ENCODE measurements at places on chromosomes 3 and 15.

DNA sequence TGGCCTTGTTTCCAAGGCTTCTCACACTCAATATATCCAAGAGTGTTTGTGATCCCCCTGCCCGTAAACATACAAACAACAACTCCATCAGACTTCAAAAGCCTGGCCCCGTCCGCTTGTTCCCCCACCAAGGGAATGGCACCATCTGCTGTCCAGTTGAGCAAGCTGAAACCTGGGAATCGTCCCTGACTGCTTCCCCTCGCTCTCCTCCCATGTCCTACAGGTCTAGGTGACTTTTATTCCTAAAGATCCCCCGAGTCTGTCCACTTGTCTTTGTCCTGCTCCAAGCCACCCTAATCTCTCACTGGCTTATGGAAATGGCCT is 27.9 kb upstream of the FAM174B start:
- DNase-seq = no peak

DNA sequence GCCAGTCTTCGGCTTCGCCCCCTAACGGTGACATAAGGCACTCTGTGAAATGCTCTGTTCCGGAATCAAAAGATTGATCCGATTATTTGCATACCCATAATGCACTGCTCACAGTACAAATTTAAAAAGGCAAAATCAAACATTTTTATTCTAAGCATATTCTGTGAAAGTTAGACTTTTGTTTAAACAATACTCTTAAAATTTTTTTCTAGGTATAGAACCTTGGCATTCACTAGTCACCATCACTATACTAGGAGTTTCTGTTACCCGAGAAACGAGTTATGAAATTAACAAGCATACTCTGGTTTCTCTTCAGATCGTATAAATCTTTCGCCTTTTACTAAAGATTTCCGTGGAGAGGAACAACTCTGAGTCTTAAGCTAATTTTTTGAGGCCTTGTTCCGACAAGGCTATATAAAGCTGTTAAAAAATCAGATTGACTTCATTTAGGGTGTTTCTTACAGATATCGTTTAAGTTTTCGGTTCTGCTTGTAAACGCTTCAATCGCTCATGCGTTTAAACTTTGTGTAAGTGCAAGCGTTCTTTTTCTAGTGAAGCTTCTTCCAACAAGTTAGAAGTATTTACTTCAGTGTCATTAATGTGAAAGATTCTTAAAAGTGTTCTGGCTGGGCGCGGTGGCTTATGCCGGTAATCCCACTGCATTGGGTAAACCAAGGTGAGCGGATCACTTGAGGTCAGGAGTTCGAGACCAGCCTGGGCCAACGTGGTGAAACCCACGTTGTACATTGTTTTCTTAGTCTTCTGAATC is at the start of gene RNU5B-1:
TSS of gene RNU5B-1 (plus strand) at position 297 of the 769 bp plus-strand sequence.
- peak; percentile 38 for DNase-seq

DNA sequence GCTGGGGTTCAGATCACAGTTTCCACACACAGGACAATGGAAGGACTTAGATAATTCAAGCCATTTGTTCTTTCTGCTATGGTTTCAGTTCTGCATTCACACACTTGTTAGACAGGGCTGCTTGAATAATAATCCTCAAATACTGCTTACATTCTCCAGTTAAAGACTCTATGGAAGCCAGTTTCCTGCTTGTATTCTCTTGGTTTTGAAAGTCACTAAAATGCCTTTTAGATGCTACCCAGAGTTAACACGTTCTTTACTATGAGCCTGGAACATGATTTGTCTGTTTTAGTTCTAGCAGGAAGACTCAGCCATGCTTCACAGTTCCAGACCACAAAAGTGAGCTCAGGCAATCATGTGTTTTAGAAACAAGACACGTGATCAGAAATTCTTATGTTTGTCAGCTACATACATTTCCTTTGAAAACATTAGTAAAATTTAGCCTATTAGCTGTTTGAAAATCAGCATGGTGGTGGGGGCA is 152.4 kb downstream of the LEKR1 start:
- DNase-seq = no peak

- no peak for DNase-seq
These were observed 85.3 kb downstream of the RPLP1 start for GRCh38 chr15:69537901-69538300.

GRCh38 chr15:63481105-63481810 is 23.1 kb upstream of the USP3 start:
- DNase-seq = no peak

- no peak for DNase-seq
These were observed 66.2 kb downstream of the THRB start for GRCh38 chr3:24428481-24428880.

- no peak for DNase-seq
These were observed 32.3 kb upstream of the TMCO5A start for GRCh38 chr15:37902126-37902525.

DNA sequence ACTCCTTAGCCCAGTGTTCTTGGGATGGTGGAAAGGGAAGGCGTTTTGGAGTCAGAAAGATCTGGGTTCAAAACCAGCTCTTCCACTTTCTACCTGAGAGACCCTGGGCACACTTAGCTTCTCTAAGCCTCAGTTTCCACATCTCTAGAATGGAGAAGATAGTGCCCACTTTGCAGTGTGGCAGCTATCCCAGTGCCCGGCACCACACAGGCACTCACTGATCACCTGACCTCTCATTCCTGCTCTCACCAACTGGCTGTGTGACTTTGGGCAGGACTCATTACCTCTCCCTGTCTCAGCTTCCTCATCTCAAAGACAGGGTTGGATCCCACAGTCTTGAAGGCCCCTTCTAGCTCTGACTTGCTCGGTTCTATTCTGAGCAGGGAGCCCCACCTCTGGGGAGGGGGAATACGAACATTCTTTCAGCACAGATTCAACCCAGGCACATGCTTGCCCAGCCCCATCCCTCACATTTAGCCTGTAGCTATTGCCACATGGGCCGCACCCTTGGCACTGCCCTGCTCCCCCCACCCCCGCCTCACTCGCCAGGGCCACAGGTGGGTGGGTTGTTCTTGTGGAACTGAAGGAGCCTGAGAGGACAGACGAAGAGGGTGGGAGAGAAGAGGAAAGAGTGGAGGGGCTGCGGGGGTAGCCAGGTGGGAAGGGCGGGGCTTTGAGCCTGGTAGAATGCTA is 39.2 kb downstream of the EPHB3 start:
- no peak for DNase-seq

GRCh38 chr3:98655666-98656065 is 62.3 kb upstream of the CPOX start:
- no peak for DNase-seq

GRCh38 chr3:6542795-6543194 is 318.1 kb upstream of the GRM7 start:
- no peak for DNase-seq

DNA sequence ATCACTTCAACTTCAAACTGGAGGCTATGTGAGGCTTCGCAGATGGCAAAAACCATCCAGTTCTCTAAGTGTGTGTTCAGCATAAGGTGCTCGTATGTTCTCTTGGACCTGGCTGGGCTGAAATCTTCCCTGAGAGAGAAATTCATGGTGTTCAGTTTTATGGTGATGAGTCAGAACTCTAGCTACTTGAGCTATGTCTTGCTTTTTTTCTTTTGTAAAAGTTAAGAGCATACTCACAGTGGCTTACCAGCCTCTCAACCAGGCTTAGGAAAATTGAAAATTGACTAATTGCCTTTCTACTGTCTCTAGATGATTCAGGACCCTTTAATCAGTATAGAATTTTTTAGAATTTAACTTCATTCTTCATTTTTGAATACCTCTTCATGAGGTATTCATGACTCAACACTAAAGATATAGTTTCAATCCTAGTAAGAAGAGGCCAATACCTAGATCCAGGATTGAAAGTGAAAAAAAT is 617.5 kb downstream of the TBL1XR1 start:
- no peak for DNase-seq

DNA sequence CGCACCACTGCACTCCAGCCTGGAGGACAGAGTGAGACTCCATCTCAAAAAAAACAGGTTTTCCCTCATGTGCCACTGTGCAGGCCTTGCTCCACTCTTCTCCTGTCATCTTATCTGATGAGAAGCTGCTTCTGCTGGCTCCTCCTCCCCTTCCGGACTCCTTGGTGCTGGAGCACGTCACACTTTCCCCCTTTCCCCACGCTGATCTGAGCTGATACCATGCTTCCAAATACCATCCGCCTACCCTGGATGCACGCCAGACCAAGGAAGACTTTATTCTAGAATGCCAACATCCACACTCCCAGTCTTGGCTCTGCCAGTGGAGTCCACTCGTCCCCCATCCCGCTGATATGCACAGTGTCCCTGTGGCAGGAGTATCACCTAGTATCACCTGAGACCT is 31.3 kb downstream of the HOMER2 start:
- no peak for DNase-seq

DNA sequence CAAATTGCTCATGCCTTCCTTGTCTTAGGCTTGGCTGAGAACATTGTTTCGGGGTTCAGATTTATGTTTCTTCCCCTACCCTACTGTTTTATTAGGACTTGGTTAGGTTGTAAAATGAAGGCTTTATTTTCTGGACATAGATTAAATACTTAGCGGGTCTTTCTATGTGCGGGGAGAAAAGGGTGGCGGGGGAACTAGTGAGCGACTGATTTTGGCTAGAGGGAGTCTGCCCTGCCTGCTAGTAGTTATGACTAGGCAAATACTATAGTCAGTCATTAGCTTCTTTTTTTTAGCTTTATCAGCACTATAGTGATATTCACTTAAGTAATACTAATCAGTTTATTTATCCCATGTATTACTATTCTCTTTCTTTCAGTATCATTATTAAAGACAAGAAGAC is 3.6 kb downstream of the CADM2 start:
- DNase-seq = no peak

DNA sequence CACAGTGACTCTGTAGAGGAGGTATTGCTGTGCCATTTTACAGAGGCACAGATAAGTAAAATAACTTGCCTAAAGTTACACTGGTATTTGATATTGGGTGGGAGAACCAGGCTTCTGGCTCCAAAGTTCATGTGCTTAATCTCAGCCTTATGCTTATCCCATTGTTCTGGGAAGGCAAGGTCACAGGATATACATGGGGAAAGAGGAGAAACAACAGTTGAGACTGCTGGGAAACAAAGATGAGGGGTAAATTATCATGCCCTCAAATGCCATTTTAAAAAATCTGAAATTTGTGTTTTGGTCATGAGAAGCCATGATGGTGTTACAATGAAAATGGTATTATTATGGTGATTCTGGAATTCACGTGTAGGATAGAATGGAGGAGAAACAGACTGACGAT is 54.4 kb downstream of the EOMES start:
- no peak for DNase-seq

- DNase-seq = no peak
These were observed 66.4 kb upstream of the CHD2 start for GRCh38 chr15:92833493-92834271.

GRCh38 chr3:139327861-139328260 is 16.0 kb upstream of the MRPS22 start:
- DNase-seq = no peak

DNA sequence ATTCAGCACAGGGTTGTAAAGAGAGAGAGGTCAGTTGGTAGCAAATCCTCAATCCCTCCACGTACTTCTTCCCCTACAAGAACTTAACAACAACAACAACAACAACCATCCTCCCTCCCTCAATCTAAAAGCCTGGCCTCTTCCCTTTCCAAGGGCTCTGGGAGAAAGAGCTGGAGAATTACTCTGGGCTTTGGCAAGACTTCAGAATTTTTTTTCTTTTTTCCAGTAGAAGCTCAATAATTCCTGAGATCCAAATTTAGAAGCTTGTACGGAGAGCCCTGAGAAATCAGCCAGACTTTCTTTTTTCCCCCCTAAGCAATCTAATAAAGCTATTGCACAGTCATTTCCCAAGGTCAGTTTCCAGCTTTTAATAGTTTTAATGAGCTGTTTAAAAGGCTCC is 95.8 kb upstream of the CACNA2D3 start:
- DNase-seq = no peak

GRCh38 chr15:58139276-58139988 is 1.3 kb downstream of the AQP9 start:
- DNase-seq = no peak

All from occipital lobe (tissue), 3 donors.